ENCODE measurements at places on chromosomes 1 and 21.
A peak's percentile ranks its signal among the peaks of the same experiment; 100 is the strongest.

DNA sequence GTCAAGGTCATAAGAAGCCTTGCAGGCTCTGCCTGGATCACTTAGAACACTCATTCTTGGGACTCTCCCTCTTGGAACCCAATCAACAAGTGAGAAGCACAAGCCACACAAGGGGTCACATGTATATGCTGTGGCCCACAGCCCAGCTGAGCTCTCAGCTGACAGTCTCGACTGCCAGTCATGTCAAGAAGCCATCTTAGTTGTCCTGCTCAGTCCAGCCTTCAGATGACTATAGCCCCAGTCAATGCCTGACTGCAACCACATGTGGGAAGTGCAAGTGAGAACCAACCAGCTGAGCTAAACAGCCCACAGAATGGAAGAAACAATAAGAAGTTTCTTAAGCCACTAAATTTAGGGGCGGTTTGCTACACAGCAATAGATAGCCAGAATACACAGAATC is 356.0 kb downstream of the KCNH1 start:
- DNase-seq = no peak

- DNase-seq = no peak
Observed at GRCh38 chr1:154479764-154480421, 22.1 kb upstream of the TDRD10 start.

DNA sequence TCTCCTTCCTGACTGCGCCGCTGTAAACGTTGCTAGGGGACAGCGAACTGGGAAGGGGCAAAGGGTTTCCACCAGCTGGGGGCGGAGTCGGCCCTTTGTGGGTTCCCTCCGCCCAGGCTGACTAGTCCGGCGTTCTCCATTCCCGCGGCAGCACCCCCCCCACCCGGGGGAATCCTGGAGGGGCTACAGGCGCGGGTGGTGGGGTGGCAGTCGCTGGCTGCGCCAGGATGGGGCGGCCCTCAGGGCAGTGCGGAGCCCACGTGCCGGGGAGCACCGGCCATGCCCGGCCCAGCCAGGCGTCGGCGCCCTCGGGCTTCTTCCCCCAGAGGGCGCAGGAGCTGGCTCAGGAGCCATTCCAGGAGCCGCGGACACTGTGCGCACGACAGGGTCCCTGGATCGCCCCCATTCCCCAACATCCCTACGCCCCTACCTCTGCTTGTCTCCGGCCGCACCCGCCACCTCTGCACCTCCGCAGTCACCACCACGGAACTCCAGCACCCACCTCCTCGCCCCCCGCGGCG is 476 bp downstream of the BATF3 start:
- DNase-seq = no peak

- no peak for DNase-seq
Observed at GRCh38 chr1:36528361-36529349, 45.9 kb upstream of the CSF3R start.

DNA sequence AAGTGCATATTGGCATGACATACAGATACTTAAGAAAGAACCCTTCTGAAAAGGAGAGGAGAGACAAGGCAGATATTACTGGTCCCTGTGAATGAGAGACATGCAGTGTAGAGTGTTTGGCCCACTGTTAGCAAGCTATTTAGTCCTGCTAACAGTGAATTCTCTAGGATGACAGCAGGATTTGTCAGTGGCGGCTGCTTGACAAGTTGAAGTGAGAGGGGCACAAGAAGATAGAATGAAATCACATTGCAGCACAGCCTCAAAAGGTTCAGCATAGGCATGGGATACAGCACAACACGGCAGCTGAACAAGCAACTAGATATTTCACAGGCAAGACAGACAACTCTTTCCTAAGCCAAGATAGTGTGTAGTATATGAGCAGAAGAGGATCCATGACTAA is 407.9 kb downstream of the PLA2G4A start:
- no peak for DNase-seq

DNA sequence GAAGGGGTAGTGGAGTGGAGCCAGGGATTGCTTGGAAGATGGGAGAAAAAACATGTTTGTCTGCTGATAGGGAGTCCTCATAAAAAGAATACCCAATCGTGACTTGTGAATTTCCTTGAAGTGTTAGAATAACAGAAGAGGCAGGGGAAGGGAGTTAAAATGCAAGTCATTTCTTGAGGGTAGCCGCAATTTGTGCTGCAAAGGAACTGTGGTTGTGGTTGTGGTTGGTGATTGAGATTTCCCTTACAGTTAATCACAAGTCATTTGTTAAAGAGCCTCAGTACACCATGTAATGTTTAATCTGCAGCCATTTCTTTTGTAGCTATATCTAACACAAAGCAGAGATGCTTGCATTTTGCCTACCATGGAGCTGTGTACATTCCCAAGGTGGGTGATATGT is 38.5 kb upstream of the EGLN1 start:
- DNase-seq = no peak

- no peak for DNase-seq
Observed at GRCh38 chr1:11157867-11158266, 31.3 kb upstream of the ANGPTL7 start.

- DNase-seq = no peak
Observed at GRCh38 chr1:31476891-31477846, 64.2 kb downstream of the SERINC2 start.

GRCh38 chr1:240199758-240200645 is 108.3 kb downstream of the FMN2 start:
- no peak for DNase-seq

GRCh38 chr1:233654658-233655280 is 40.9 kb downstream of the KCNK1 start:
- no peak for DNase-seq

- no peak for DNase-seq
Observed at GRCh38 chr21:39087238-39088030, 95.8 kb downstream of the PSMG1 start.

DNA sequence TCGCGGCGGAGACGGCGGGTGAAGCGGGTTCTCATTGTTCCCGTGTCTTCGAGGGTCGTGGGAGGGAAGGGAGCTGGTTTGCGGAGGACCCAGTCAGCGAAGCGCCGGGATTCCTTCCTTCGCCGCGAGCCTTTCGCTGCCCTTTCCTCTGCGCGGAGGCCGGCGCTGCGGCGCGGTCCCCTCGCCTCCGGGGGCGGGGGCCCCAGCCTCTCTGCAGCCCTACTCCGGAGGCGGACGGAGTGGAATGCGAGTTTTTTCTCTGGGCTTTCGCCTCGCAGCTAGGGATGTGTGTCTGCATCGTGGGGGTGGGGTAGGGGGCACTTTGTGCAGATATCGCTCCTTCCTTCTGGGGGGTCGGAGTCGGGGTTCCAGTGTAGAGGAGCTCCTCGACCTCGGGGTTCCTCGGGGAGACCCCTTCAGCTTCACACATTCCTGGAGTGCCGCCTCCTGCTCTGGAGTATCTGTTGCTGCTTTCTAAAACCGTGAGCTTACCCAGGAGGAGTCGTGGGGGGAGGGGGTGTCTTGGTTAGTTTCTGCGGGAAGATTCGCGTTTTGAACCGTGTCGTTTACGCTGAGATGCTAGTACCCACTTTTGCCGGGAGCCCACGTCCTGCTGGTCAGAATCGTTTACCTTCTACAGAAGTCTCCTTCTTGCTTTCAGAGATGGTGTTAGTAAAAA is 595 bp downstream of the RNF2 start:
- DNase-seq = no peak

GRCh38 chr1:109739738-109740614 is 862 bp downstream of the GSTM3 start:
- no peak for DNase-seq

DNA sequence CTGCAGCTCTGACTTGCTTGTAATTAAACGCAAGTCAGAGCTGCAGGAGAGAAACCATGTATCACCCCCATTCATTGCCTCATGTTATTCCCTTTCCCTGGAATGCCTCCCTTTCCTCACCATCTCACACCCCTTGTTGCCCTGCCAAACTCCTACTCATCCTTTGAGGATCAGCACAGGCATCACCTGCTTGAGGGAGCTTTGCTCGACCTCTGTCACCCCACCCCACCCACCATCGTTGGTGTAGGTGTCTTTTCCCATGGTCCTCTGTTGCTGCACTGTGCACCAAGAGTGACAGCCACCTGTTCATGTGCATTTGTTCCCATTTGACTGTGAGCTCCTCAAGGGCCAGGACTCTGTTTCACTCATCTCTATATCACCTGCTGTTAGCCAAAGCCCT is 117.2 kb downstream of the PLPP3 start:
- DNase-seq = no peak

GRCh38 chr1:66563941-66564630 is 30.1 kb downstream of the SGIP1 start:
- peak; percentile 100 for DNase-seq

DNA sequence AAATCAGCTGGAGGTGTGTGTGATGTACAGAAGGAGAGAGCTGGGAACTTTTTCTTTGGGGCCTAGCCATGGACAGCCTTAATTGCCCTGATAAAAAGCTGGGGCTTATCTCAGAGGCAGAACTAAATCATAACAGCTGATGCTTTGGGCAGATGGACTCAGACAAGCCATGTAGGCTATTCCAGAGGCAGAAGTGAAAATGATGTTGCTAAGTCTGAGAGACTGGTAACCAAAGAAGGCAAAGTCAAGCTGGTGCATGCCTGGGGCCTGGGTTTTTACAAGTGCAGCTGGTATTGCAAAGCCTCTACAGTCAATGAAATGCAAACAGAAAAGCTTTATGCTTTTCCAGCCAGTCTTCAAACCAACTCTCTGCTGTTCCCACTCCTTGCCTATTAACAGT is 39.0 kb upstream of the LMX1A start:
- DNase-seq = no peak

- DNase-seq = no peak
Observed at GRCh38 chr1:5858844-5859407, 133.3 kb downstream of the NPHP4 start.

- DNase-seq = no peak
Observed at GRCh38 chr1:155002464-155003226, at the start of gene ZBTB7B. TSS of gene ZBTB7B (plus strand) at chr1:155002802. CDS start at chr1:155014661, 11,859 bp downstream.

DNA sequence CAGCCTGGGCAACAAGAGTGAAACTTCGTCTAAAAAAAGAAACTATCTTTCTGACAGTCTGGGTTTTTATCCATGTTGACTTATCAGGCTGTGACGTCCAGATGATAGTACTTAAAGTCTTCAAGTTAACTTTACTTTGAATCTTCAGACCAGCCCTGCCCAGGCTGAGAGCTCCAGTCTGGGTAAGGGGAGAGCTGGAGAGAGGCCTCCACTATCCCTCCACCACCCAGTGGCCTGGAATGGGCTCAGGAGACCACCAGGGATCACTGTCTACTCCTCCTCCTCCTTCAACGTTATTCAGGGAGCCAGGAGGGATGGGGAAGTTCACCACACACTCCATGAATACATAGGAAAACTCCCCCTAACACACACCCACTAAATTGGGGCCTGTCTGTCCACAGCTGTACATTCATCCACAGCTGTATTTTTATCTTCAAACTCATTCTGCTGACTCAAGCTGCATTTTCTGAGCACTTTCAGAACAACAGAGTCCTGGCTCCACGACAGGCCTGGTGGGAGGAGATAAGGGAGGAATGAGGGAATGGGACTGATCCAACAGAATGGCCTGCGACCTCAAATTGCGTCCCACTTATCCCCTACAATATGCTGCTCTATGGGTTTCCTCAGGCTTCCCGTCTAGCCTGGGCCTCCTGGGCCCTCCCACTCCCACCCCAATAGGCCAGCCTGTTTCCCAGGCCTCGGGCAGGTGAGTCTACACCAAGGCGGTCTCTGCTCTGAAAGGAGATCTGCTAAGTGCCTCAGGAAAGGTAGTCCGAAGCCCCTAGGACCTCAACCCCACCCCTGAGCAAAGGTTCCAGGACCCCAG is 1.8 kb downstream of the SLC45A3 start:
- DNase-seq = no peak

- no peak for DNase-seq
Observed at GRCh38 chr1:40661678-40662077, 3.8 kb downstream of the RIMS3 start.

GRCh38 chr1:40241362-40241761 is 6.4 kb upstream of the TMCO2 start:
- no peak for DNase-seq

- no peak for DNase-seq
Observed at GRCh38 chr1:90393025-90393424, 324.1 kb downstream of the BARHL2 start.

DNA sequence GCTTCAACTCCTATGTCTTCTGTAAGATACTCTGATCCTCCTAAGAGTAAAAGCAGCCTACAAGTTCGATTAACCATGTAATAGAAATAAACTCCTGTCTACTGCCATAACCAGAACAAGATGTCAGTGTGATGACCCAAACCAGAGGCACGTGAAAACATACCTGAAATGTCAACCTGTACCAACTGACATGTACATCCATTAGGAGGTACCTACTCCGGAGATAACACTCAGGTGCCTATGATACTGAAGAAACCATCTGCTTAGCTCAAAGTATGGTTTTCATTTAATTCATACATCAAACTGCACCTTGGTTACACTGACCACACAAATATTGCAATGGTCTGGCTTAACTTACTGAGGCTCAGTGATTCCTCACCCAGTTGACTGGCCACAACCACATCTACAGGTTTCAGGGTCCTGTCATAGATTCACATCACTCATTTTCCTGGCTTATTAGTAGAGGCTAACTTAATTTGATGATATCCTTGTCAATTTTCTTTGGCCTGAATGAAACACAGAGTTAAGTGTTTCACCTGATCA is 4.4 kb downstream of the ITPKB start:
- DNase-seq = no peak

GRCh38 chr1:47508702-47509431 is 71.0 kb downstream of the FOXD2 start:
- DNase-seq = no peak

DNA sequence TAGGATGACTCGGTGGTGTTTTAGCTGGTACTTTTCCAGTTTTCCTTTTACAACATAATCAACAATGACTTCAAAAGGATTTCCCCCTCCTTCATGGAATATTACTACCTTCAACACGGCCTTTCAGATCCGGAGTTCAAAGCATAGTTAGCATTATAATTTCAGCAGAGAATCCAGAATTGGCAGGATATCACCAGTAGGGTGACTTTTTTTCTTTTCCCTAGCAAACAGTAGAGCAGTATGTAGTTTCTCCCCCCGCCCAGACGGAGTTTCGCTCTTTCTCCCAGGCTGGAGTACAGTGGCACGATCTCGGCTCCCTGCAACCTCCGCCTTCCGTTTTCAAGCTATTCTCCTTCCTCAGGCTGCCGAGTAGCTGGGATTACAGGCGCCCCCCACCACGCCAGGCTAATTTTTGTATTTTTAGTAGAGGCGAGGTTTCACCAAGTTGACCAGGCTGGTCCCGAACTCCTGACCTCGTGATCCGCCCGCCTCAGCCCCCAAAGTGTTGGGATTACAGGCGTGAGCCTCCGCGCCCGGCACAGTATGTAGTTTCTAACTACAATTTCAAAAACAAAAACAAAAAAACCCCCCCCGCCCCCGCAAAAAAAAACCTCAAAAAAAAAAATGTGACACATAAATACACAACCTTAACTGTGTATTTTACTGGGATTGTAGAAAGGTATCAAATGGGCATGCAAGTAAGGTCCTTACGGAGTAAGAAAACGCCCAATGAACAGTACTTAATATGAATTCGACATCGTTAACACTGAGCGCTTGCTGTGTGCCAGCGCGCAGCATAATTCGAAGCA is 1.5 kb upstream of the COX20 start:
- DNase-seq = peak; percentile 27
